ENCODE measurements at places on chromosomes 3 and 15. TPM values are rescaled to one million over a fixed set of nuclear protein-coding genes. Genes with fewer than 3 reads are reported as not detected.

The MUC20 gene
- total RNA-seq, result 49.0 TPM

GRCh38 chr3:161217496-161217895 lies 3.6 kb upstream of the NMD3 start:
- no peaks in the 10 kb centered on the region for H3K27me3 ChIP-seq
- no peak for DNase-seq
- no peak overlapping the region for H3K27ac ChIP-seq
- H3K36me3 ChIP-seq, result no peaks in the 10 kb centered on the region

DNA sequence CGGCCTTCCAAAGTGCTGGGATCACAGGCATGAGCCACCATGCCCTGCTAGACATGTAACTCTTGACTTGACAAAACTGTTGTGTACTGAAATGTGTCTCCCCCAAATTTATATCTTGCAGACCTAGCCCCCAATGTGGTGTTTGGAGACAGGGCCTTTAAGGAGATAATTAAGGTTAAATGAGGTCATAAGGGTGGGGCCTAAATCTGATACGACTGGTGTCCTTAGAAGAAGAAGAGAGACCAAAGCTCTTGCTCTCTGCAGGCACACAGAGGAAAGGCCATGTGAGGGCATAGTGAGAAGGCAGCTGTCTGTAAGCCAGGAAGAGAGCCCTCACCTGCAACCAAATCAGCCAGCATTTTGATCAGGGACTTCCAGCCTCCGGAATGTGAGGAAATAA lies 361.3 kb downstream of the SV2B start:
- no peak overlapping the region for H3K27ac ChIP-seq
- no peaks in the 10 kb centered on the region for H3K27me3 ChIP-seq
- no peak for DNase-seq
- no peaks in the 10 kb centered on the region for H3K36me3 ChIP-seq

The FBXO40 gene
- total RNA-seq, result 0.18 TPM

GRCh38 chr3:114108137-114108536 lies 51.6 kb downstream of the QTRT2 start:
- no peak overlapping the region for H3K27ac ChIP-seq
- no peak overlapping the region for H3K4me3 ChIP-seq
- H3K4me1 ChIP-seq, result no peaks in the 10 kb centered on the region
- no peaks in the 10 kb centered on the region for H3K36me3 ChIP-seq

The TNK2 gene
- 100 TPM for total RNA-seq

- no peaks in the 10 kb centered on the region for H3K4me1 ChIP-seq
- H3K4me3 ChIP-seq, result no peak overlapping the region
- DNase-seq, result no peak
- H3K36me3 ChIP-seq, result no peaks in the 10 kb centered on the region
- no peaks in the 10 kb centered on the region for H3K27me3 ChIP-seq
Observed at GRCh38 chr15:67004142-67004541, 61.3 kb upstream of the SMAD3 start.

The RPL22L1 gene
- total RNA-seq, result 17.8 TPM

DNA sequence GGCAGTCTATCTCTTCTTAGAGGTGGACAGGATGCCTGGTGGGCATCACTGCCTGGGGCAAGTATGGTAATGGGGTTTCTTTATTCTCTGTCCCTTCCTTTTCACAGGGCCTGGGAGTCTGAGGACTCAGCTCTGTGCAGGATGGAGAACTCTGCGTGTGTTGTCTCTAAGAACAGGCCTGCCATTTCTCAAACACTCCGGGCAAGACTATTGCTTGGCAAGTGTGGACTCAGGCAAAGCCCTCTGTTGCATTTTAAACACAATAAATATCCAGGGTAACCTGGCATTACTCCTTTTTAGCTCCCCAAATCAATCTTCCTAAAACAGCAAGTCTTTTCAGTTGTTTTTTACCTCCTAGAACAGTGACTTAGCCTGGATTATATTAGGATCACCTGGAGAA lies 185.1 kb upstream of the ROPN1 start:
- no peak overlapping the region for H3K27ac ChIP-seq
- H3K4me1 ChIP-seq, result no peaks in the 10 kb centered on the region
- no peak for DNase-seq
- H3K36me3 ChIP-seq, result no peaks in the 10 kb centered on the region

DNA sequence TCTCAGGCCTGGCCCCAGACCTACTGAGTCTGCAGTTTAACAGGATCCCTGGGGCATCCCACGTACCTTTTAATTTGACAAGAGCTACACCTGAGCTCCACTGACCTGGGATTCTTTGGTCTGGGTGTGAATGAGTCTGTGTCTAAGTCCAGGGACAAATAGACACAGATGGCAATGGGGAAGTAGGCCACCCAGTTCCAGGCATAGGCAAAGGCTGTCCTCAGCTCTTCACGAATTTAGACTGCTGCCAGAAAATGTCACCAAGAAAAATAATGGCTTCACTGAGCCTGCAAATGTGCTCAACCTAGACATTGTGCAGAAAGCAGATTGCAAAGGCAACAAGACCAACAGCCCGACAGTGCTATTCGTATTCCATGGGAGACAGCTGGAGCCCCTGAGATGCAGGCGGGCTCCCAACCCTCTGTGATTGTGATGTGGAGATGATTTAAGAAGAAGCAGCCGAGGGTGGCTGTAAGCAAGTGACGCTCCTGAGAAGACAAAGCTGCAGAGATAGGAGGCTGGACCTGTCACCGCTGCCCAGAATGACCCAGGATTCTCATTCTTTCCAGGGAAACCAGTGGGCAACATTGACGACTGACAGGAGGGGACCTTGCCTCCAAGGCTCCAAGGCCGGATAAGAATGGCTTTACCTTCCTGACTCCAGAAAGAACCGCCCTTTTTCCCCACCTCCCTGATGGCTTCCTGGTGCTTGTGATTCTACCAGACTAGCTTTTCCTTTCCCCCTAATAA lies 39.8 kb upstream of the IREB2 start:
- no peak for DNase-seq
- no peak overlapping the region for H3K27ac ChIP-seq
- H3K4me1 ChIP-seq, result no peaks in the 10 kb centered on the region
- no peaks in the 10 kb centered on the region for H3K36me3 ChIP-seq
- H3K4me3 ChIP-seq, result no peak overlapping the region

The P2RY14 gene
- 0.09 TPM for total RNA-seq

DNA sequence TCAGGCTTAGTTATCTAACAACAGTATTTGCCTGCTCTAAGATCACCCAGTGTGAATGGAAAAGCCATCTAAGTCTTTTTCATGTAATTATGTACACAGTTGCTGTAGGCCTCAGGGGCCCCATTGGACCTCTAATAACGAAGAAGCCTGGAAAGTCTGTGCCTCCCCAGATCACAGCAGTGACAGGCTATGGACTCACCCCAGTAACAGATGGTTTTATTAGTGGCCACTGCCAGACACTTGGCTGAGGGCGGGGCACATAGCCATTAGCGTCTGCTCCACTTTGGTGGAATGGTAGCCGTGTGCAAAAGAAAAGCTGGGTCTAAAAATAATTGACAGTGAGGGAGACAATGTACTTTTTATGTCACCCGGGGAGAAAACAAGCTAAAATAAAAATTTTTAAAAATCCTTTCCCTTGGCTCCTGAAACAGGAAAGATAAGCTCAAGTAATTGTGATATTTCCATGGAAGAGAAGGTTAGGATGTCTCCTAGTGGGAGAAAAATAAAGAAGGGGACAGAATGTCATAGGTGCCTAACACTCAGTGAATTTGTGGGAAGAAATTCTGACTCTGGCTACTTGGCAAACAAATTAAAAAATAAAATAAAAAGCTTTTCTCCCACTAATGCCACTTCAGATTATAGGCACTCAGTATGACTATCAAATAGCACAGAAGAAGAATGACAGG lies 44.3 kb upstream of the ZNF385D start:
- H3K27me3 ChIP-seq, result no peaks in the 10 kb centered on the region
- H3K27ac ChIP-seq, result no peak overlapping the region
- no peaks in the 10 kb centered on the region for H3K4me1 ChIP-seq
- H3K36me3 ChIP-seq, result no peaks in the 10 kb centered on the region
- no peak overlapping the region for H3K4me3 ChIP-seq

The SERPINI2 gene
- total RNA-seq, result not detected

- no peak overlapping the region for H3K27ac ChIP-seq
- no peaks in the 10 kb centered on the region for H3K27me3 ChIP-seq
- no peaks in the 10 kb centered on the region for H3K36me3 ChIP-seq
- peak overlapping the region; percentile 87 for H3K4me3 ChIP-seq
- H3K4me1 ChIP-seq, result no peaks in the 10 kb centered on the region
- DNase-seq, result no peak
Observed at GRCh38 chr3:153163756-153164550, 1.9 kb downstream of the RAP2B start.

DNA sequence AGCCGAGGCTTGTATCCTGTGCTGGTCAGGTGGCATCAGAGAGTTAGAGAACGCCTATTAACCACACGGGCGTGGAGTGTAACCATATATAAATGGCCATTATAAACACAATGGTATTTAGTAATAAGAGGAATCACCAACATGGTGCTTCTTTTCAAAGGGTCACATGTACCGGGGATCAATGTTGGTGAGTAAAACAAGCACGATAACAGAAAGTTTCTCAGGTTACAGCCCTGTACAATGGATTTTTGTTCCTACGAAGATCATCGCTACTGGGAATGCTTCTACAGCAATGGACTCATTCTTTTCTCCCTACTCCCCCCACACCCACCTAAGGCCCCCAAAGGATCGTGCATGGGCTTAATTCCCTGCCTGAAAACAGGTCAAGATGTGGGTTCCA lies 42.5 kb downstream of the MEIS2 start:
- H3K4me3 ChIP-seq, result no peak overlapping the region
- no peaks in the 10 kb centered on the region for H3K4me1 ChIP-seq
- H3K27me3 ChIP-seq, result no peaks in the 10 kb centered on the region
- DNase-seq, result no peak

The LDHAL6B gene
- total RNA-seq, result 6.0 TPM

- H3K4me3 ChIP-seq, result no peak overlapping the region
- H3K4me1 ChIP-seq, result no peaks in the 10 kb centered on the region
- H3K27ac ChIP-seq, result no peak overlapping the region
- H3K36me3 ChIP-seq, result no peaks in the 10 kb centered on the region
- no peak for DNase-seq
Observed at GRCh38 chr3:66671291-66671690, 170.5 kb upstream of the LRIG1 start.

The VEPH1 gene
- 1.4 TPM for total RNA-seq

DNA sequence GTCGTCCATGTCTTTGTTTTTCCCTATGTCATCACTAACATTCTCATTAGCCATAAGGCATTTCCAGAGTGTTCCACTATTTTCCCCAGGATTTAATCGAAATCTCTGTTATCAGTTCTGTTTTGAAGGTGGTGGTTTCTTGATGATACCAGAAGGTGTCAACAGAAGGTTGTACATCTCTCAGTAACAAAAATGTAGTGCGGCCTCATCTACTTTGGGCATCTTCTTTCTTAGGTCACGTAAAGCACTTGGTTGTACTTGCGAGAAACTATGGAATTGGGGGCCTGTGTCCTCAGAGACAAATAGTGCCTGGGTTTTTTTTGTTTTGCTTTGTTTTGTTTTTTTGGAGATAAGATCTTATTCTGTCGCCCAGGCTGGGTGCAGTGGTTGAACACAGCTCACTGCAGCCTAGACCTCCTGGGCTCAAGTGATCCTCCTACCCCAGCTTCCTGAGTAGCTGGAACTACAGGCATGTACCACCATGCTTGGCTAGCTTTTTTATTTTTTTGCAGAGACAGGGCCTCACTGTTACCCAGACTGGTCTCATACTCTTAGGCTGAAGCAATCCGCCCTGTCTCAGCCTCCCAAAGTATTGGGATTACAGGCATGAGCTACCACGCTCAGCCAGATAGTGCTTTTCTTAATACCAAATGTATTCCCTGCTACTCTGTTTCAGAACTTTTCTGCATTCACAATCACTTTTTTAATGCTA lies 61.2 kb upstream of the FURIN start:
- no peaks in the 10 kb centered on the region for H3K4me1 ChIP-seq
- no peak overlapping the region for H3K27ac ChIP-seq
- no peaks in the 10 kb centered on the region for H3K27me3 ChIP-seq
- DNase-seq, result no peak

- H3K4me1 ChIP-seq, result no peaks in the 10 kb centered on the region
- no peak overlapping the region for H3K27ac ChIP-seq
- no peak for DNase-seq
- H3K36me3 ChIP-seq, result no peaks in the 10 kb centered on the region
- no peak overlapping the region for H3K4me3 ChIP-seq
Observed at GRCh38 chr3:71601811-71602210, 18.3 kb upstream of the FOXP1 start.

DNA sequence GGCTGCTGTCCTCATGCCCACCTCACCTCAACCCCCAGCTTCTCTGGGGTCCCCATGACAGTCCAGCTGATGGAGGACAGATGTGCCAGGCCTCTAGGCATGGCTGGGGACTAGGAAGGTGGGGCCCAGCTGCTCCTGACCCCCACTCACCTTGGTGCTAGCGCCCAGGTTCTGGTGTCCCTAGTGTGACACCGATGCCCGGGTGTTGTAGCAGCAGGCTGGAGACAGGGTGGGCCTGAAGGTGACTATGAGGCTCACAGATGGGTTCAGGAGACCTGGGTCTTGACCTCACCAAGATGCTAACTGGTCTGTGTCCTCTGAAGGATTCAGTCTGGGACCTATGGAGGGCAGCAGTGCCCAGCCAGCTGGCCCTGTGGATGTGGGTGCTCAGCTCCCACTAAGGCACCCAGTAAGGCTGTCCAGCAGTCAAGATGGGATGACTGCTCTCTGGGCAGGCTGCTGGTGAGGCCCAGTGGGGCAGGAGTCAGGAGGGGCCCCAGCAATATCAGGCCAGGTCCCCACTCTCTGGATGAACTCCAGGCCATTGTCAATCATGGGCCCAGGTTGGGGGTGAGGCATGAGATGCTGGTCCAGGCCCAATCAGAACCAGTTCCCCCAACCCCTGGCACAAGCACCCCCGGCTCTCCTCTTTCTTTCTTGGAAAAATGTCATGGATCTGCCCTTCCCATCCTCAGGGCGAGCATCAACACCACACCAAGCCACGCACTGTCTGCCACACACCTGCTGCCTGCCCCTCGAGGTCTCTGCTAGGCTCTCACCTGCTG lies 33.0 kb downstream of the ALDH1L1 start:
- no peaks in the 10 kb centered on the region for H3K4me1 ChIP-seq
- H3K36me3 ChIP-seq, result no peaks in the 10 kb centered on the region
- H3K27me3 ChIP-seq, result no peaks in the 10 kb centered on the region
- no peak for DNase-seq

DNA sequence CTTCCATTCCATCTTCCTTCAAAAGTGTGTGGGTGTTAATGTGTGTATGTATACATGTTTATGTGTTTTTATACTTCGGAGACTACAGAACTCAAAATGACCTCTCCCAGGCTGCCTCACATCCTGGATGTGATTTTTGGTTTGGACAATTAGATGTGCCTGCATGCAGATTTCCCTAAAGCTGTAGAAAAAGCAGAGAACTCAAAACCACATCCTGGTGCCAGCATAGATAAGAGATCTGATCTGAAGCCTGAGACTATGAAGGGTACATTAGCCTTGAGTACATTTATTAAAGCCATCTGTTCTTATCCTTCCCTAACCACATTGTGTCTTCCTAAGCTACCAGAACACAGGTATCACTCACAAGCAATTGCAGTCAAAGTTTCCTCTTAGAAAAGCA lies 319.4 kb upstream of the RASGRP1 start:
- H3K27me3 ChIP-seq, result no peaks in the 10 kb centered on the region
- no peak overlapping the region for H3K27ac ChIP-seq
- H3K4me3 ChIP-seq, result no peak overlapping the region
- H3K36me3 ChIP-seq, result no peaks in the 10 kb centered on the region
- H3K4me1 ChIP-seq, result peaks cover 6% of the 10 kb centered on the region
